ENCODE measurements at places on chromosomes 16 and 17.

- no peak for DNase-seq
Measured at GRCh38 chr16:57432505-57432904, 14.7 kb downstream of the CIAPIN1 start.

DNA sequence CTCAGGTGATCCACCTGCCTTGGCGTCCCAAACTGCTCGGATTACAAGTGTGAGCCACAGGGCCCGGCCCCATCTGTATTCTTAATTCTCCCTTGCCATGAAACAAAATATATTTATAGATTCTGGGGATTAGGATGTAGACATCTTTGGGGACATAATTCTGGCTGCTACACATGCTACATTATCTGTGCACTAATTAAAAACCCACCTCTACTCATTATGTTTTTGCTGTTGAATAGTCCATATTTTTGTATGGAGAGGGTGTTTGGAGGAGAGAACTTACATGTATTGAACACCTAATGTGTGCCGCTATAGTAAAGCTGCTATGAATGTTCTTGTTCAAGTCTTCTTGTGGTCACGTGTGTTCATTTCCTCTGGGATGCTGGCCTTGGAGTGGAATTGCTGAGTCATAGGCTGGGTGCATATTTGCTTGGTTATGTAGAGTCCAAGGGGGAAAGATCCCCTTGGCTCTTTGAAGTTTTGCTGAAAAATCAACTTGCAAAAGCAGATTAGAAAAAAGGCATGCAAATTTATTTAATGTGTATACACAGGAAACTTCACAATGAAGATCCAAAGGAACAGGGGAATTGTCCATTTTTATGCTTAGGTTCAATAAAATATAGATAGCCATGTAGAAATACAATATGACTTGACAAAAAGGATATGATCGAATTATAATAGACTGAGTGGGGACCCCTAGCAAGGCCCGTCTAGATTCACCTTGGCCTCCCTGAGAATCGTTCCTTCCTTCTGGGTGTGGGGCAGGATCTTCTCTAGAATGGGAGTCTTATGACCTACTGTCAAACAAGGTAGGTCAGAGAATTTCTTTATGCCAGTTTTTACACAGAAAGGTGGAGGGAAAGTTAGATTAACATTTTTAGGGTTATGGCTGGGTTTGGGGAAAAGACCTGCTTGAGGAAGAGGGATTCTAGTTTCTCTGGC is 42.1 kb upstream of the GPRC5B start:
- no peak for DNase-seq

DNA sequence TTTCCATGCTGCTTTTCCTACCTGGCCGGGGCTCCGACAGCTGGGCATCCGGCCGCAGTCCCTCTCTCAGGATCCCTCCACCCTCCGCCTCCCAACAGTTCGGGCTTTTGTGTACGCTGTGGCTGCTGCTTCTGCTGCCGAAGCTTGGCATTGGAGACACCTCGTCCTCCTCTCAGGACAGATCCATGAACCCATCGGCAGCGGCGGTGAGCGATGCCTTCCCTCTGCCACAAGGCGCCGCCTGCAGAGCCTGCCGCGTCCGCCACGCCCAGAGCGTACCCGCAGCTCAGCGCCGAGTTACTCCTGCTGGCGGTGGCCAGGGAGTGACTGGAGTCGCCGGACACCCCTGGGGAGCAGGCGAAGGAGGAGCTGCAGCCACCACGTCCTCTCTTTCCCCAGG is 2032.8 kb downstream of the TP53TG3F start:
- no peak for DNase-seq

DNA sequence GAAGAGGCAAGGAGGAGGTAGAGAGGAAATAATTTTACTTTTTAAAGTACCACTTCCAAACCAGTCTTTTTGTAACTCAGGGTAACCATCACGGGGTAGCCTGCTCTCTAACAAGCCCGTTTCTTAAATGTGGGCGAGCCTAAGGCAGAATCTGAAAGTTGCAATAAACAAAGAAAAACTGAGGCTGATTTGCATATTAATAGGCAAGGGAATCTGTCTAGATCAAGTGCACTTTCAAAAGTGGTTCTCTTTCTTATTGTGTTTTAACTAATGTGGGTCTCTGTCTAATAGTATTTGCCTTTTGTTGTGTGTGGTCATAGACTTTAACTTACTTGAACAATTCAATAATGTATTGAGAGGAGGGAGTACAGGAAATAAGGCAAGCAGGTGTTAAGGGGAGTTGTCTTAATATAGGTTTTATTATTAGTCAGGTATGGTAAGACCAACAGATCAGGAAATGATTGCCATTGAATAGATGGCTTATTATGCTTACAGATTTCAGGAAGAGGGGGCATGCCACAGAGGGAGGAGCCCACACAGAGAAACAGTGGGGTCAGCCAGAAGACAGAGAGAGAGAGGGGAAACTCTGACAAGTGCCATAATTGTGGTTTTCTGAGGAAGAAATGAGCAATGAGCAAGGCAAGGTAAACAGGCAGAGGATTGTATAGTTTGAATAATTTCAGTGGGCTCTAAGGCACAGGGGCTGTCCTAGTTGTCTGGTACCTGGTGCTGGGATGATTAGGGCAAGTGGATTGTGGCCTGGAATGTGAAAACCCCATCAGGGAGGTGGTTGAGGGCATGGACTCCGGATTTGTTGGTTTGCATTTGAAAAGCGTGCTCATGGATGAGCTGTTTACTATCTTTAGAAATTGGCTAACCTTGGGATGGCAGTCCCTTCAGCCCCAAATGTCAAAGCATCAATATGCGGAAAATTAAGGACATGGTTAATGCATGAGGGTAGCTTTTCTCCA is 237.2 kb downstream of the TOX3 start:
- no peak for DNase-seq

DNA sequence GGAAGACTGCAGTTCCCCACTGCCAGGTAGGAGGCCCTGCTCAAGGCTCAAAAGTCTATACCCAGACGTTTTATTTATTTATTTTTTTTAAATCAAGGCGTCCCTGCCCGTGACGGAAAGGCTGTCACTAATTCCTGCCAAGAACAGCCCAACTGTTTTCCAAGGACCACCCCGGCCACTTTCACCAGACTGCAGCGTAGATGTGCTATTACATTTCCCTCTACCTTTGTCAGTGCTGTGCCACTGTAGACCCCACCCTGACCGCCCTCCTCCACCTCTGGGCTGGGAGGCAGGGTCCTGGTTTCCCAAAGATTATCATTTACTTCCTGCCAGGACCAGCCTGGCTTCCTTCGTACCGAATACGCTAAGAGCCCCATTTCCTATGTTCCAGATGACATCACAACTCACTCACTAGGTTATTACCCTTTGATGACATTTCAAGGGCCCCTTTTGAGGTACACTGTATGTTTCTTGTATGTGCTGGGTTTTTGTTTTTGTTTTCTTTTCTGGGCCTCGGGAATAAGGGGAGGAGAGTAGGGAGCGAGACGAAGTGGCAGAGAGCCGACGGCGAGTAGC is 6.3 kb upstream of the RNF227 start:
- no peak for DNase-seq

- no peak for DNase-seq
Measured at GRCh38 chr17:76217081-76217480, 23.2 kb downstream of the RNF157 start.

DNA sequence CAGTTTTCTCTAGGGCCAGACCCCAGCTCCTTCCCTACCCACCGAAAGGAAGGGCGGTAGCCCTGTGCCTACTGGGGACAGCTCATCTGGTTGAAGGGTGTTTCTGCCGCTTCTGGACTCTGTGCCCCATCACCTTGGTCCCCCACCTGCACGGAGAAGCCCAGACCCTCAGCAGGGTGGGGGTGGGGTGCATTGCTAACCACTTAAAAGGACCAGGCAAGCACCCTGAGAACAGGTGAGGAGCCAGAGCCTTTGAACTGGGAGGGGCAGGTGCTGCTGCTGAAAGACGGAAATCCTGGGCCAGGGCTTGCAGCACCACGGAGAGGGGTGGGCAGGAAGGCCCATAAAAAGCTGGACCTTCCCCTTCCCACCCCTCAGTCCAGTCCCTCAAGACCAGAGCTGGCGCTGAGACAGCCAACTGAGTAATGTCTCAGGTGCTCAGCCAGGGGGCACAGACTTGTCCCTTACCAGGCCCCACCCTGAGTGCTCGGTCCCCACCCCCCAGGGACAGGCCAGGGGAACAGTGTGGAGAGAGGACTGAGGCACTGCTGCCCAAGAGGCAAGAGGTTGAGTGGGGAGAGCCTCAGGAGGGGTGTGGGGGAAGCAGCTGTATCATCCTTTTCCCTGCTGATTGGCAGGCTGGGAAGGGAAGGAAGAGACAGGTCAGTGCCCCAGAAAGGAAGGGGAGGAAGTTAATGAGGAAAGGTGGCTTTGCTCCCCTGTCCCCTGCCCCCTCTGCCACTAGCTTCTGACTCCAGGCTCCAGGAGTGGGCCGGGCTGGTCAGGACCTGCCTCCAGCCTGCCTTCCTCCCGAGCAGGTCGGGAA is 10.9 kb upstream of the SP2 start:
- no peak for DNase-seq

- DNase-seq: no peak
Measured at GRCh38 chr16:11354733-11355574, 9.7 kb downstream of the RMI2 start.

GRCh38 chr16:56632156-56632847 is at the start of gene MT1M:
TSS of gene MT1M (plus strand) at chr16:56632659. CDS start at chr16:56632732, 73 bp downstream.
- DNase-seq: no peak

Measured in 8988T (cell line).